HuH-7.5 (cell line): ENCODE measurements at places on chromosomes 7 and 10.
A peak's percentile ranks its signal among the peaks of the same experiment; 100 is the strongest.

DNA sequence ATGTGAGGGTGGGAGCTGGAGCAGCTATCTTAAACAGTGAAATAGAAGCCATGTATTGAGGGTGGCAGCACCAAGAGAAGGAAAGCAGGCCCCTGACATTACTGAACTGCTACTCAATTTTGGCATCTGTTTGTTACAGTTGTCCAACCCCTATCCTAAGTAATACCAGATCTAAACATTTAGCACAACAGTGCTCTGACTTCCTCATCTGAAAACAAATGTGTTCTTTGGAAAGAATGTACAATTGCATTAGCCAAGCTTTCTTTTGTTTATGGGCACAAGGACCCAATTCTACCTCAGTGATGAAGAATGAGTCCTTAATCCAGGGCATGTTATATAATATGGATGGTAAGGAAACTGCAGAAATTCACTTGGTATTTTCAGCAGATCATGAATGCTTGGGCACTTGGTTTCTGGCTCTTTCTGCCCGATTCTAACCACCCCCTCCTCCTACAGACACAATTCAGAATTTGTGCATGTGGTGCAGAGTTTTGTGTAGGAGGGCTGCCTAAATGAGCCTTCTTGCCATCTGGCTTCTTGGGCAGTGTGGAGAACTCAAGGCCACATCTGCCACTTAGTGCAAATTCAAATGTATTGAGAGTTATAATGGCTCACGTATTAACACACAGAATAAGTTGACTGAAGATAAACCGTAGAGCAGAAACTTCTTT, 36.9 kb upstream of the KMT2E start:
- DNase-seq, result no peak

DNA sequence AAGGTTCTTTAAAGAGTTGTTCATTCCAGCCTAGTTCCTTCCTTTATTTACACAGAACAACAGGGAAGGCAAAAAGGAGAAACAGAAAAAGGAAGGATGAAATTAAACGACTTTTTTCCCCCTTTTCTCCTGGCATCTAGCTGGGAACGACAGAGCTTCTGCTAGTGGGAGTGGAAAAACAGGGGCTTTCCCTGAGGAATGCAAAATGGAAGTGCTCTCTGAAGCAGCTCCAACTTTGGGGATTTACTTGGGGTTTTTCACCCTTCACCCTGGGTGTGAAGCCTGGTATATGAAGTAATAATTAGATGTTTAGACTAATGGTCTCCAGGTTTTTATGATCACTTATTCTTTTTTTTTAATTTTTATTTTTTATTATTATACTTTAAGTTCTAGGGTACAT, 4.2 kb downstream of the PMPCB start:
- DNase-seq, result no peak

DNA sequence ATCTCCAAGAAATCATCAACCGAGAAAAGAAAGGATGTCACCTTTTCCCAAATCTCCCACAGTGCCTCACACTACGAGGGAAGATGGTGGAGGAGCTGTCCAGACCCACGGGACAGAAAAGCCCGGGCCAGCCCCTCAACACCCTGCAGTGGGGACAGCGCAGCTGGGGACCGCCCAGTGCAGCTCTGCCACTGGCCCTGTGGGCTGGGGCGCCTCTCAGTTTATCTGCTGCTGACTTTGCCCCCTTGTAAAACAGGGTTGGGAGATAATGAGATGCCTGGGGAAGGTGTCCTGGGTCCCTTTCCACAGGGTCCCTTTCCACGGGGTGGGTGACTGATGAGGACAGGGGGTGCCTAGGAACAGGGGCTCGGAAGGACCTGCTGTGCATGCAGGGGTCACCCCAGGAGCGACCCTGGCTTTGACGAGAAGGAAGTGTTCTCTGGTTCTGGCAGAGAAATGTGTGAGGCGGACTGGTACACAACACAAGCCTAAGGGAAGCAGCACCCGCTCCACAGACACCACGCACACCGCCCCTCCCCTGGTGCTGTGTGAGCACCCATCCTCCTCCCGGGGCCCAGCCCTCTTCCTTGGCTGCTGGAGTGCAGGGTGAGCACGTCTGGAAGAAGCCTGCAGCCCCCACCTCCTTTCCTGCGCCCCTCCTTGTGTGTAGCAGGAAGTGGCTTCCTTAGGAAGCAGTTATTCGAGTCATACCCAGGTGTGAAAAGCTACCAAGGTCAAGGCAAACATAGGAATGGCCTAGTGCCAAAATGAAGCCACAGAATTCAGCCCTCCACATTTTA, 339.9 kb downstream of the DNAJB6 start:
- DNase-seq, result no peak

DNA sequence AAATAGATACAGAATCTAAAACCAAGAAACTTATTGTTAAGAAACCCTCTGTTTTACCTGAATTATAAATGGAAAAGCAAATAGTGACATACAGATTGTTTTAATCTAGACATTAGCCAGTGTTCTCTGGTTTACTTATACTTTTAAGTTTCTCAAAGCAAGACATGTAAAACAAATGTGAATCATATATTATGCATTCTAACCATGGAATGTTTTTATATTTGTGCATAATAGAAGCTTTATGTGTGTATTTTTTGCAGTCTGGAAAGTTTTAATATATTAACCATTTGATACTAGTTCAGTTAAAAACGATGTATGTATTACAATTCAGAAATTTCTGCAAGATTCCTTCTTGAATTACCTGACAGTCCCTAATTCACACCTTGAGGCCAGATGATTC, 150.6 kb upstream of the TMEM72 start:
- no peak for DNase-seq

- DNase-seq, result no peak
Observed at GRCh38 chr10:59387951-59388670, 25.8 kb upstream of the FAM13C start.

DNA sequence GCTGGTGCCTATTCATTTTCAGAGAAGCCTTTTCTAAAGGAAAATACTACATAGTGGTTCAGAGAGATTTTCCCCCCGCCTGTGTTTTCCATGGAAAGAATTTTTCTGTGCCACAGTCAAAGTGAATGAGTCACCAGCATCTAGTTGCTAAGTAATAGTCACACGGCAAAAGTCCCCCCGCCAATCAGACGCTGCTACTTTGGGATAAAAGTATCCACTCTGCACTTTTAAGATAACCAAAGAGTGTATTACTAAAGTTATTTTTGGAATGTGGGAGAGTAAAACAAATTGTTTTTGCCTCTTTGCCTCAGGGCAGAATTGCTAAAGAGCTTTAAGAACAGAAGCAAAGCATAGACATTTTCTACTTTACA, 23.5 kb downstream of the ABLIM1 start:
- no peak for DNase-seq

GRCh38 chr7:50409856-50410745, 40.0 kb downstream of the FIGNL1 start:
- no peak for DNase-seq

DNA sequence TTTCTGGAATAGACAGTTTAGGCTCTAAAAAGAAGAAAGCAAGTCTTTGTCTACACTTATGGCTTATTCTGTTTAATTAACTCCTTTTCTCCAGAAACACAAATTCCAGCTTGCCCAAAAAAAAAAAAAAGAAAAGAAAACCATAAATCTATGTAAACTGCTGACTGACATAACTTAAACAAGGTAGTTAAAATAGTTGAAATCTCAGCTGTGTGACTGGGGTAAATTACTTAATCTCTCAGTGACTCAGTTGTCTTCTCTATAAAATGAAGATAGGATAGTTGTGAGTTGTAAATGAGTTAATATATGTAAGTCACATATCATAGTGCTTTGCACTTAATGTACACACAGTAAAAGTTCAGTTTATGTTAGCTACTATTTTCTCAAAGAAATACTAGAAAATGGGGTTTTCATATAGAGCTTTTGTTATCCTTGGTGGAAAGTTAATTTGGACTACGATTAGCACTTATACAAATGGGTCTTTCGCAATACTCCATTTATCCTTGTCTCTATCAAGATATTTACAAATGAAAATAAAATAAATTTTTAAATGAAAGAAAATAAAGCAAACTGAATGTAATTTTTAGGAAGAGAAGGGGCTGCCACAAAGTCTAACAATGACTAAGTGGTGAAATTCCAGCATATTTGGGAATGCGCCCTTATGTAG, 200.9 kb downstream of the MBL2 start:
- DNase-seq, result no peak

- no peak for DNase-seq
Observed at GRCh38 chr10:119737823-119738222, 12.0 kb downstream of the INPP5F start.

- no peak for DNase-seq
Observed at GRCh38 chr7:31335884-31336201, 4.7 kb downstream of the NEUROD6 start.

GRCh38 chr10:94403380-94404213, 1.3 kb downstream of the TBC1D12 start:
- DNase-seq, result peak; percentile 55

- no peak for DNase-seq
Observed at GRCh38 chr10:44969854-44970253, 8.8 kb downstream of the DEPP1 start.

DNA sequence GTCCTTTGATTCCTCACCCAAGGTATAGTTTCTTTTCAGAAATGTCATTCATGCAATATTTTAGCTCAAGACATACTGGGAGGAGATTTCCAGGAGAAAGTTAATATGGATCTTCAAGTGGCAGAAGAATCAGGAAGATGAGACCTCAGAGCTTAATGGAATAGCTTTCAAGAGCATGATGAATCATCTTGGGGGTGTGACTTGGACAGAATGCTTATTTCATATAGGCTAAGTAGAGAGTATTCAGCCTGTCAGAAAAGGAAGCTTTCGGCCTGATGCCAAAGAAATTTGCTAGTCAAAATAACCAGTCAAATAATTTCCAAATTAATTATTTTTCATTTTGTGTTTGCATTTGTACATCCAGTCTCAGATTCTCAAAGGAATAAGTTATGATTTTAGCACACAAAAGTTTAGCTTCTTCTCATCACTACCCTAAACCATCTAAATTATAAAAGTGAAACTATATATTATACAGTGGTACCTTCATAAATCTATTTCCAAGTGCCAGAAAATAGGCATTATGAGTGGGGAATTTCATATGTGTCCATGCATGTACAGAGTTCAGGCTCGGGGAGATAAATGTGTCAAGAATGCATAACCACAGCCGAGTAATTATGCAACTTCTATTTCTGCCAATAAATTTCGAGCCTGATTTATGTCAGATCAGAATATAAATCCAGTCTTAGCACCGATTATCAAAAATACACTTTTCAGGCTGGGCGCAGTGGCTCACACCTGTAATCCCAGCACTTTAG, 27.3 kb upstream of the CALD1 start:
- DNase-seq, result no peak

DNA sequence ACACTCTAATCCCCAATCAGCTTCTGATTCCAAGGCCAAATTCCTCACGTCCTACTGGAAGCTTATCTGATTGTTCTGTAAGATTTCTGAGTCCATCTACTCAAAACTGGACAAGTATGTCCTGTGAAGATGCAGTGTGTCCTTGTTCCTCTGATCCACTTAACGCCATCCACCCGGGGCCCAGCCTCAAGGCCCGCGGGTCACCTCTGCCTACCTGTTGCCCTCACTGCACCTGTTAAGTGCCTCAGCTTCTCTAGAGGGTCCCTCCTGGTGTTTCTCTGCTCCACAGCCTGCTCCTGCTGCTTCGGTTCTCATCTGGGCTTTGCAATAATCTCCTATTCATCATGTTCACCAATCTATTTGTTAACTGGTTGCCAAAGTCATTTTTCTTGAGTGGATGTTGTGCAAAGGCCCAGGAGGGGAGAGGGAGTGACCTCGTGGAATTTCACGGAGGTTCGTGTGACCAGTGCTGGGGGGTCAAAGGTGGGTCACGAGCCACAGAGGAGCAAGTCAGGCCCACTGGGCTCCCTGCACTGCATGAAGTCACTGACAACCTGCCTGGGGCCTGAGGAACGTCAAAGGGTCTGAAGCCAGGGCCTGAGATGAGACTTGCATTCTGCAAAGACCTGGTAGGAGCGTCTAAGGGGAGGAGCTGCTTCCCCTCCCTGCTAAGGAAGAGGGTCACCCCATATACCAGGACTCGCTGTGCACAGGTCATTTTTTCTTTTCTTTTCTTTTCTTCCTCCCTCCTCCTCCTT, 338.1 kb downstream of the WDR37 start:
- DNase-seq, result no peak

DNA sequence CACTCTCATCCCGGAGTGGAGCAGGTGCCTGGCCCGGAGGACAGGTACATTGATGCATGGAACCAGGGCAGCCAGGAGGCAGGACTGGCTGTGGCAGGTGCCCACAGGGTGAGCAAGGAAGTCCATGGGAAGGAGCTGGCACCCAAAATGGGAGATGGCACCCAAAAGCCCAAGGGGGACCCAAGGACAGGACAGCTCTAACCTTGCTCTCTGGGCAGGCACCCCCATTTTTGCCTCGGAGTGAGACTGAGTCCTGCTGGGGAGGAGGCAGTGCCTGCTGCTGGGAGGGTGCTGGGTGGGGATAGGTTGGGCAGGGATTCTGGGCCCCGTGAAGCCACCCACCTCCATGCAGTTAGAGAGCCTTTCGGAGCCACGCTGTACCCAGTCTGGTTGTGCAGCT, 234.5 kb downstream of the TCERG1L start:
- no peak for DNase-seq

DNA sequence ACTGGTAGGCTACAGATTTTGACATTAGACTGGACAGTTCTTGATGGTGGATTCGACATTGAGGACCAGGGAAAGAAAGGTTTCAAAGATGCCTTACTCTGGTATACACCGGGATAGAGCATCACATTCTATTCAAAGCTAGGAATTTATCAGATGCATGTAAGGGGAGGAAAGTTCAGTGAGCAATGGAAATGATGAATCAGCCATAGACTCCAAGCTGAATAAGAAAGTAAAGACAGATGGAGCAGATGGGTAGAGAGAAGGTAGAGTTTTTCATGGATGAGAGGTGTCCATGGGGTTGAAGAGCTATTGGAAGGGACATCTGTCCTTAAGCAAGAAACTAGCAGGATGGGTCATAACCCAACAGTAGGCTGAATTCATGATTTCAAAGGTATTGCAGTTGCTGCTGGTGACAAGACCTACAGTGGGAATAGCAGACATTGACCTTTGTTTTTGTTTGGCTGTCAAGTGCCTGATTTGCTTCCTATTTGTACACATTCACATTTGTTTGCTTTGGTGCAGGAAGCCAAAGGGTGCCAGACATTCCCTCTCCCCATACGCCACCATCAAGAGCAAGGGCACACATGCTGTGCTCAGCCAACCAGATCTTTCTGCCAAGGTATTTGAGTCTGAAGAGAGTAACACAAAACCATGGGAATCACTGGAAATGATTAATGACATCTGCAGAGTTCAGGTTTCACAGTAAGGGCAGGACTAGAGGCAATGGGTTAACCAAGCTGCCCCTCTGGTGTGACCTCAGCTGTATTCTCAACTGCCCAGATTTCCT, 8.6 kb upstream of the CACUL1 start:
- no peak for DNase-seq

- DNase-seq, result no peak
Observed at GRCh38 chr10:68096913-68097516, 12.3 kb upstream of the MYPN start.

- DNase-seq, result no peak
Observed at GRCh38 chr10:5135581-5135980, 41.4 kb downstream of the AKR1C3 start.

DNA sequence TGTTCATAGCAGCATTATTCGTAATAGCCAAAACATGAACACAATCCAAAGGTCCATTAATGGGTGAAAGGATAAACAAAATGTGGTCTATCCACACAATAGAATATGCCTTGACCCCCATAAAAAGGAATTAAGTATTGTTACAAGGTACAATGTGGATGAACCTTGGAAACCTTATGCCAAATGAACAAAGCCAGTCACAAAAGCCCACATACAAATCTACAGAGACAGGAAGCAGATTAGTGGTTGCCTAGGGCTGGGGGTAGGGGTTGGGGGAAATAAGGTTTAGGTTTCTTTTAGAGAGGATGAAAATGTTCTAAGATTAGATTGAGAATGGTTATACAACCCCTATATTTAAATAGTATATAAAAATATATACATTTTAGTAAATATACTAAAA, 34.8 kb downstream of the PIP4K2A start:
- no peak for DNase-seq
